ENCODE measurements at places on chromosomes 2 and 18.

DNA sequence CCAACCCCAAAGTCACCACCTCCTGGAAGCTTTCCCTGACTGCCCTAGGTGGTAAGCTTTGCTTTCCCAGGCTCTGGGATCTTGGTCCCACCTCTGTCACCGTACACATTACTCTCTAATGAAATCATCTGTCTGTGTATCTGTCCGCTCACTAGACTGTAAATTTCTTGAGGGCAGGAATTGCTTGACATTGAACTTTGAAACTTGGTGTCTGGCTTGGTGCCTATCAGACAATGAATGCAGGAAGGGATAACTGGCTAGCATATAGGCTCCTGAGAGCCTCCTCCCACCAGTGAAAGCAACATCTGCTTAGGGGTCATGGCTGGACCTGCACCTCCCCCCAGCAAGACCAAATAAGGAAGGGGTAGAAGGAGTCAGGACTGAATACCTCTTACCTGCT, 155.7 kb downstream of the TNS1 start:
- no peak for DNase-seq

DNA sequence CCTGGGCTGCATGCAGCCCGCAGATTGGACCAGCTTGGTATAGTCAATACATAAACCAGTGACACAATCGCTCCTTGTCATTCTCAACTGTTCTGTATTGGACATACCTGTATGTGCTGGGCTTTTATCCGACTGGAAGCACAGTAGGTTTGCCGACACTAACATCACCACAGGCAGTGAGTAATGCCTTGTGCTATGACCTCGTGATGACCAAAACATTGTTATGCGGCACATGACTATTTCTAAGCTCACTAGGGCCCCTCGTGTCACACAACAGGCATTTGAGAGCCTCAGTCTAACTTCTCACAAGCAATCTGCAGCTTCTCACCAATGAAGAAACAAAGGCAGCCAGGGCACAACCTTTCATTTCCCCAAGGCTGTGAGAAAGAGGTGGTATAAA, 320.8 kb downstream of the AFF3 start:
- no peak for DNase-seq

GRCh38 chr2:67631483-67631882, 234.3 kb downstream of the ETAA1 start:
- no peak for DNase-seq

- DNase-seq: no peak
These were observed 49.2 kb upstream of the RNF152 start for GRCh38 chr18:61941948-61942471.

- no peak for DNase-seq
These were observed 7.3 kb upstream of the CHN1 start for GRCh38 chr2:175012516-175012915.

DNA sequence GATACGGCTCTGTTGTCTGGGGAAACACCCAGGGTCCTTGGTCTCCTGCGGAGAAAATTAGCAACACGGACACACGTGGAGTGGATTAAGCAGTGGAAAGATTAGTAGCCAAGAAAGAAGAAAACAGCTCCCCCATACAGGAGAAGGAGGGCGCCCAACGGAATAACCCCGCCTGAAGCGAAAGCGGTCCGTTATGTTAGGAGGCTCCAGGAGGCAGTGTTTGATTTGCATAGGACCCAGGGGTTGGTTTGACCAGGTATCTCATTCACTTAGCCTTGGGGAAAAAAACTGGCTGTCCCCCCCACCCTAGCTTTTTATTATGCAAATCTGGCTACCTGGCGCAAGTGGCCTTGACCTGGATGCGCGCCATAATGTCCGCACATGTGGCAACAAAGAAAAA, 170.1 kb upstream of the KYNU start:
- DNase-seq: no peak

- DNase-seq: no peak
These were observed 48.5 kb upstream of the PELI1 start for GRCh38 chr2:64192664-64193105.

DNA sequence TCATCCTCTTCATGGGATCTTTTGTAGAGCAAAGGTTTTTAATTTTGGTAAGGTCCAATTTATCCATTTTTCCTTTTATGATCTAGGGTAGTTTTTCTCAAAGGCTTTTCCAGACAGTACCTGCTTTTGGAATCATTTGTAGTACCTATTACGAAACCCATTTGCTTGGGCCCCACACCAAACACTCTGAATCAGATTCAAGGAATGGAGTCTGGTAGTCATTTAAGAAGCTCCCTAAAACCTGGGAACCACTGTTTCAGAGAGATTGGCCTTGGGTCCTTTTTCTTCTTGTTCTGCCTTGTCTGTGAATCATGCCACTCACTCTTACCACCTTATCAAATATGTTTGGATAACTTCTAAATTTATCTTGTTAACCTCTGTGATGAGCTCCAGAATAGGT, 40.3 kb downstream of the OSBPL6 start:
- no peak for DNase-seq

Data from activated CD4-positive, alpha-beta T cell treated with anti-CD3 and anti-CD28 coated beads for 4 hours (primary cell).